Erythroblast (primary cell): ENCODE measurements at places on chromosomes 7 and 10.

DNA sequence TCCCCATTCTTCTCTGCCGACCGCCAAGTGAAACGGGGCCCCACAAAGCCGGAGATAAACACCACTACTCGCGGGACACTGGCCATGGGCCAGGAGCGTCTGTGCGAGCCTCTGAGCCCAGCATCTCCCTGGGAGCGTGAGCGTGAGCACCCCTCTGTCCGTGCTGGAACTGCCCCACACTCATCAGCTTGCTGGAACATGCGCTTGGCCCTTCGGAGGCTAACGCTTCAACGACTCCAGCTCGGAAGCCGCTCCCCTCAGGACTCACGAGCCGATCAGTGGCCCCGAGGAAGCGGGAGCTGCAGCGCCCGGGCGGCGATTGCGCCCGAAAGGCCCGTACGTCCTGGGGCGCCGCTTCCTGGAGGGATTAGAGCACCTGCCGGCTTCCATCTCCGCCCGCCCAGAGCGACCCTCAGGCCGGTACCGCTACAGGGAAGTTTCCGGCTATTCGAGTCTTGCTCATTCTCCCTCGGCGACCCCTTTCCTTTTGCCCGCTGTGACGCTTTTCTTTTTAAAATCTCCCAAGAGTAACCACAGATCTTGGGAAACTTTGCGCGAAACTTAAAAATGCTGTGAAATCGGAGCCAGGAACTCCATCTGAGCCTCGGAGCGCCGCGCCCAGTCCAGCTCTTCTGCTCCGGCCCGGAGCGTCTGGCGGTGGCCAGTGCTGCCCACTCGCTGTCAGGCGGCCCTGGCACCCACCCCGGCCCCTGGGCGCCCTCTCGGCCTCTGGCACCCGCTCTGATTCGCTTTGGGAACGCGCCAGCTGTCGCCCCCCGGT is 1.0 kb downstream of the TLL2 start:
- DNase-seq: peak; percentile 45

GRCh38 chr7:129069021-129069420 is 14.1 kb upstream of the TNPO3 start:
- no peak for DNase-seq

- DNase-seq: no peak
Measured at GRCh38 chr10:18102404-18102803, 37.8 kb upstream of the CACNB2 start.

GRCh38 chr7:127446842-127447241 is 54.3 kb upstream of the ZNF800 start:
- DNase-seq: no peak

- DNase-seq: no peak
Measured at GRCh38 chr7:66237906-66238772, 33.0 kb downstream of the TPST1 start.

DNA sequence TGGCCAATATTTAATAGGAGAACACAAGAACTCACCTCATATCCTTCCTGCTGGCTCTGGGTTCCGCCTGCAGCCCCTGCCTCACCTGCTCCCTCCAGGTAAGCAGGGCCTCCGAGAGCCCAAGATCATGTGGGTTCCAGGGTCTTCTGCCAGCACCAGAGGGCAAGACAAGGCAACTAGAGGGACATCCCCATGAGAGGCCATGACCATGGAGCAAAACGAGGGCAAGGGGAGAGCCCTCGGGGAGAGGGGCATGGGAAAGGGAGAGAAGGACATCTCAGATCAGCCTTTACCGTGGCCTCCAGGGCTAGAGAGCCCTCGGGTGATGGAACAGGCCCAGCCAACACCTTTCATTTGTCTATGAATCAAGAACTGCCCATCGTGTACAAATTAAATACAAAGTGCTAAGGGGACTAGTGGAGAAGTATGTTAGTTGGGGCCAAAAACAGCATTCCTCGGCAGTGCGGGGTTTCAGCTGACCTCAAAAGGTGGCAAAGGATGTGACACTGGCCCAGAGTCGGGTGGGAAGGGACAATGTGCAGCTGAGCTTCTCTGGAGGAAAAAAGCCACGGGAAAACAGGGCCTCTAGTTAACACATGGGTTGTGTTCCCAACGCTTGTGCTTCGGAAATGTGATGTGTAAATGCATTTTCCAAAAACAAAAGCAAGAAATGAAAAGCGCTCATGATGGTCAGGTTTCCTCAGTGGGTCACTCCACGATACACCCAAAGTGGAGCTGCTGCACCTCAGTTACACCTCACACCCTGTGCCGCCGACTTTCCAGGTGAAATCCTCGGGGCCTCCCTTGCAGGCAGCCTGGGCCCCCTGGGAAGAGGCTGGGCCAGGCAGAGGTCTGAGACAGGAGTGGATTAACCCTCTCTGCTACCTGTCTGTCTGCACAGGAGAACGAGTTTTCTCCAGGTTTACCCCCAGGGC is 2.0 kb downstream of the AOC1 start:
- DNase-seq: no peak

DNA sequence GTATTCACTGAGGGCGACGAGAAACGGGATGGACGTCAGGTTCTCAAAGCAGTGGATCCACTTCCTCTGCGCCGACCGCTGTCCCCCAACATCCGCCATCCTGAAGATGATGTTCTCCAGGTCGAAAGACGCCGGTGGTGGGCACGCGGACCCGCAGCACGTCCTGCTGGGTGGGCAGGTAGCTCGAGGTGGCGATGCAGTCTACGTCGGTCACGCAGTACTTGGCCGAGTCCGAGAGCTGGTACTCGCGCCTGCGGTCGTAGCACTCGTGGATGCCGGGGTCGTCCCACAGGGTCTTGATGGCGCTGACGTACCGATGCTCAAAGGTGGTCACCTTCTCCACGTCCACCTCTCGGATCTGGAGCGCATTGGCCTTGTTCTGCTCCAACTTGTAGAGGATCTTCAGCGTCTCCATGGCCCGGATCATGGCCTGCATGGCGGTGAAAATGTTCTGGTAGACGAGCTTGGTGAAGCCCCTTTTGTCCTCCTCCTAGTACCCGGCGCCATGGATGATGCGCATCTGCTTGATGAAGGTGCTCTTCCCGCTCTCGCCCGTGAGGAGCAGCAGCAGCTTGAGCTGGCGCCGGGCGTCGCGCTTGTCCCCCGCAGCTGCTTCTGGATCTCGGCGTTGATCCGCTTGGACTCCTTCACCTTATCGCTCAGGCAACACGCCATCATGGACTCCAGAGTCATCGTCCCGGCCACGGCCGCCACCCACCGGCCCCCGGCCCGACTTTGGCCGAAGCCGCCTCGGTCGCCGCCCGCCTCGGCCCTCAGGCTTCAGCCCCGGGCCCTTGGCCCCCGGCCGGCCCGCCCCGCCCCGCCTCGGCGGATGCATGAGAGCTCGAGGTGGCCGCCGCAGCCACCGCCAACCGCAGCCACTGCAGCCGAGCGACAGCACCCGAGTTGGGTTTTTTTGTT is 122.9 kb upstream of the KCTD7 start:
- peak; percentile 33 for DNase-seq

DNA sequence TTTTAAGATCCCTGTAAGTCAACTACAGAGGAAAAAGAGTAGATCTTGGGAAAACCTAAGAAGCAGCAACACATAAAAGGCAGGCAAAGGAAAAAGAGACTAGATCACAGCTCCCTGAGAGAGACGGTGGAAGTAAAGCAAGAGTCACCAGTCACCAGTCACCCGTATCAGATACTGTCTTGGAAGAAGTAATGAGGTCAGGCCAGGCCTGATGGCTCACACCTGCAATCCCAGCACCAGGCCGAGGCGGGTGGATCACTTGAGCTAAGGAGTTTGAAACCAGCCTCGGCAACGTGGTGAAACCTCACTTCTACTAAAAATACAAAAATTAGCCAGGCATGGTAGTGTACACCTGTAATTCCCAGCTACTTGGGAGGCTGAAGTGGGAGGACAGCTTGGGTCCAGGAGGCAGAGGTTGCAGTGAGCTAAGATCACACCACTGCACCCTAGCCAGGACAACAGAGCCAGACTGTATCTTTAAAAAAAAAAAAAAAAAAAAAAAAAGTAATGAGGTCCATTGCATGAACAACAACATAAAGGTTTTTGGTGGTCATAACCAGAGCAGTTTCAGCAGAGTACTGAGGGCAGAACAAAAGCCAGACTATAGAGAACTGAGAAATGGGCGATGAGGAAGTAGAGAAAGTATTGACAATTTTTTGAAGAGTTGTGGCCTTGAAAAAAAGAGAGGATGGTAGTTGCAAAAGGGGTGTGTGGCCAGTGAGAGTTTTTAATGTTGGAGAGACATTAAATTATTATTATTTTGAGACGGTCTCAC is 16.9 kb downstream of the ZNF713 start:
- DNase-seq: no peak

DNA sequence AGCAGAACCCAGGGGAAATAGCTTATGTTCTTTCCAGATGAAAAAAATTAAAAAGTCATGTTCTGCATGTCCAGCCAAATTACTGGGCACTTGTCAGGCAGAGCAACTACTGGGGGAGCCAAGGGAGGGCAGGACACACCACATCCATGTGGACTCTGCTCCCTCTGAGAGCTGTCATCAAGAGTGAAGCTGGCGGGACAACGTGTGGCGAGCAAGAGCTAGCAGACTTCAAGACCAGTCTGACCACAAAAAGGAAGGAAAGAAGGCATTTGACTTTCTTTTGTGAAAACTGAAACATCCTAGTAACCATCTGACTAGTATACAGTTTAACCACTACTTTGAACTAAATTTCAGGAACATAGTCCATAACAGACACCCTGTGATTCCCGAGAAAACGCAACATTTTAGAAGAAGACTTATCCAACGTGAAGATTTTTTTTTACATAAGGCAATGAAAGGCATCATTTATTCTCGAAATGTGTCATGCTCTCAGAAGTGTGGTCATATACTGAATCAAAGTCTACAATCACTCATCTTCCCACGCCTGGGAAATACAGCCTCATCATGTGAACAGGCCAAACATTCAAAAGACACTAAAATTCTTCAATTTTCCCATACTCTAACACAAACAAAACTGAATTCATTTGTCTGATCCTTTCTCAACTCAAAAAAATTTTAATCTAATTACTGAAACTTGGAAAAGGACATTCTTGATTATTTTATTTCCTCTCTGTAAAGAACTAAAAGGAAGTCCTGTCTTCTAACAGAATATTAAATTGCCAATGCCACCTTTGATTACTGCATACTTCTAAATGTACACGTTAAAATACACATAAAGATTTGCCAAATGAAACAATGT is 15.5 kb downstream of the CYTH3 start:
- DNase-seq: no peak

DNA sequence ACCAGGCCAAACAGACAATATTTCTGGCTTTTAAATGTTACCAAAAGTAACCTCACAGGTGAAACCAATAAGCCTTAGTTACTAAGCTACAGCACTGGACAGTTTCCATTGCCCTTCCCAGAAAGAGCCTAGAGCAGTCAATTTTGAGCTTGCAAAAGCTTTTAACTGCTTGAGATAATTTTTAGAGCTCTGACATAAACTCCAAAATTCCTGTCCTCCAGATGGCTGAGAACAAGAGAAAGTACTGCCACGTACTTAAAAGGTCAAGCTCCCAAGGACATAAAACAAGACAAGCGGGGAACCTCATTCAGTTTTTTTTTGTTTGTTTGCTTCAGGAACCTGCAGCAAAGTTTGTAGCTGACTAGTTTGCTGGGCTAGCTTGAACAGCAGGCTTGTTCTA is 54.1 kb downstream of the BBS9 start:
- no peak for DNase-seq

- no peak for DNase-seq
Measured at GRCh38 chr10:119942973-119943372, 50.4 kb downstream of the SEC23IP start.

- no peak for DNase-seq
Measured at GRCh38 chr10:13309792-13310191, 9.9 kb upstream of the PHYH start.
